NCI-H1092 (cell line): ENCODE measurements at places on chromosomes 16 and 17.

DNA sequence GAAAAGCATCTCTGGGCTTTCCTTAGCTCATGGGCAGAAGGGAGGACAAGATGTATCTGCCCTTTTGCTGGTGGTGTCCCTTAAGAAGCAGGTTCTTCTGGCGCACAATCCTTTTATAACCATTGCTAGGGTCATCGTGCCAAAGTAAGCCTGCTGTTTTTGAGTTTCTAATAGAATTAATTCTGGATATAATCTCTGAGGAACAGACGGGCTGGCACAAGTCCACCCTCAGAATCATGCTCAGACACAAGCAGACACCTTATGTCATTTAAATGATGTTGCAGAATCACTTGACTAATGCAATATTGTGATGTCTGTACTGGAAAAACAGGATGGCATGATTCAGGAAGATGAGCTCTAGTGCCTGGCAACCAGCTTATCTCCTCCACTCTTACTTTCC is 18.8 kb upstream of the MMD start:
- DNase-seq, result no peak

GRCh38 chr17:19024101-19025078 is 19.8 kb upstream of the FAM83G start:
- DNase-seq, result no peak

GRCh38 chr17:20133517-20133916 is 124.4 kb downstream of the SPECC1 start:
- DNase-seq, result no peak

GRCh38 chr17:82103553-82104451 is 5.8 kb upstream of the FASN start:
- no peak for DNase-seq

DNA sequence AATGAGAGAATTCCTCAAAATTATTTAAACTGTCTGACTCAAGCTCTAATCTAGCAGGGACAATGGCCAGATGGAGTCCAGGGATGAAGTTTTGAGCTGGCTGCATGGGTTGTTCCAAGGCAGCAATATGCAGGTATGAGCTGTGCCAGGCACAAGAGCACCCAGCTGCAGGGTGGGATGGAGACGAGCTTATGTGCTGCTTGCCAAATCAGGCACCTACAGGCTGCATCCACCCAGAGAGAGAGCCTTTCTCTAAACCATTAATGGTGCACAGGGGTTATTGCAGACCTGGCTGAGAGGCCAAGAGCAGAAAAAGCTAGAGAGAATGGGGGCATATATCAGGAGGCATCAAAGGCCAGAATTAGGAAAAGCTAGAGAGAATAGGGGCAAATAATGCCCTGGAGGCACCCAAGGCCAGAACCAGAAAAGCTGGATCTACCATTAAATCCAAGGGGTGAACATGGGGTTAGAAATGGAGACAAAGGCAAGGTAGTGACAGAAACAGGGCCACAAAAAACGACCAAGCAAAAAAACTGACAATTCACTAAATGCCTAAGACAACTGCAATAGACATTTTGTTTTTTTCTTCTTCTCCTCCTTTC is 11.0 kb downstream of the KRT33A start:
- DNase-seq, result no peak

- DNase-seq, result no peak
These were observed 18.3 kb upstream of the ABCA3 start for GRCh38 chr16:2358811-2359210.

DNA sequence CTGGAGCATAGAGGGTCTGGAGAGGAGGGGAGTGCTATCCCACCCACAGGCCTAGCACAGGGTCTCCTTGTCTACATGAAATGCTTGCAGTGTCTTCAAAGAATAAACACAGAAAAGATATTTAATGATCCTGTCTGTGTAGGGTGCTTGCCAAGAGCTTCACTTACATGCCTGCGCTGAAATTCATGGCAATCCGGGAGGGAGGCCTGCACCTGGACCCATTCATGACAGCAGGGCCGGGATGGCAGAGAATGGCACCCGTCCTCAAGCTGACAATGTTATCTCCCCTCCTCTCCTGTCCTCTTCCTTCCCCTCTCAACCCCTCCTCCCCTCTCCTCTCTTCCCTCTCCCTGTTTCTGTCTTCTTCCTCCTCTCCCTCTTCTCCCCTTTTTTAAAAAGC is 2.1 kb downstream of the ADGRG3 start:
- DNase-seq, result no peak

DNA sequence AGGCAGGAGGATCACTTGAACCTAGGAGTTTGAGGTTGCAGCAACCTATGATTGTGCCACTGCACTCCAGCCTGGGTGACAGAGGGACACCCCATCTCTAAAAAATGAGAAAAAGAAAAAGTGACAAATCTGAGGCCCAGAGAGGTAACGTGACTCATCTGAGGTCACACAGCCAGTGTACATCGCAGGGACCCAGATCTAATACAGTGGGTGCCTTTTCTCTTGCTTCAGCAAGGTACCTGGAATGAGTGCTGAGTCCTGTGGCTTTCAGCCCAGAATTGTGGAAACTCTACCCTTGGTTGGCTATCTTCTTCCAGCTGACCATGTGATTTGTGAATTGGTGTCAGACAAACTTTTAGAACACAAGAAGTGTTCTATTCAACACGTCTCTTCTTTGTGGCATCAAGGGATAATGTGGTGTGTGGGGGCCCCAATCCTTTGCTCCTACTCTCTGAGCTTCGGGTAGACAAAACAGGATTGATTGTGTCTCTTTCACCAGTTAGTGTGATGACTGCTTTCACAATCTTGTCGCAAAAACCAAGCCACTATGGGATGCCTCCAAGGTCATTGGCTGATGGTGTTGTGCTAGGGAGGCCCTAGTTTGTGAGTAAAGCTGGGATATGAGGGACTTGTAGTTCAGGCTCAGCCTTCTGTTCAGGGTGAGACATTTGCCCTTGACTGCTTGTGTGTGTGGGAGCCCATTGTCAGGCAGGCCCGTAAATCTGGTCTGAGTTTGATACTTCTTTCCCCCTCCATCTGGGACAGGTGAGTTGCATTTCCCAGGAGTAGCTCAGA is 71.0 kb downstream of the MSI2 start:
- DNase-seq, result no peak

DNA sequence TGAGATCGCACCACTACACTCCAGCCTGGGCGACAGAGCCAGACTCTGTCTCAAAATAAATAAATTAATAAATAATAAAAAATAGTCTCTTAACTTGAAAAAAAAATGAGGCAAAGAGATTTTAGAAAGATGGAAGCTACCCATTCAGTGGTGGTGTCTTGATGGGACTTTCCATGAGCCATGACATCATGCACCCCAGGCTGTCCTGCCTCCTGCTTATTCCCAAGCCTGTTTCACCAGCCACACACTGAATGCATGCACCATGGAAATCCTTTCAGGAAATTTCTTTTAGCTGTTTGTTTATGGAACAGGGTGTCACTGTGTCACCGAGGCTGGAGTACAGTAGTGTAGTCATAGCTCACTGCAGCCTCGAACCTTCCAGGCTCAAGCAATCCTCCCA is 8.9 kb upstream of the DLX3 start:
- DNase-seq, result no peak

DNA sequence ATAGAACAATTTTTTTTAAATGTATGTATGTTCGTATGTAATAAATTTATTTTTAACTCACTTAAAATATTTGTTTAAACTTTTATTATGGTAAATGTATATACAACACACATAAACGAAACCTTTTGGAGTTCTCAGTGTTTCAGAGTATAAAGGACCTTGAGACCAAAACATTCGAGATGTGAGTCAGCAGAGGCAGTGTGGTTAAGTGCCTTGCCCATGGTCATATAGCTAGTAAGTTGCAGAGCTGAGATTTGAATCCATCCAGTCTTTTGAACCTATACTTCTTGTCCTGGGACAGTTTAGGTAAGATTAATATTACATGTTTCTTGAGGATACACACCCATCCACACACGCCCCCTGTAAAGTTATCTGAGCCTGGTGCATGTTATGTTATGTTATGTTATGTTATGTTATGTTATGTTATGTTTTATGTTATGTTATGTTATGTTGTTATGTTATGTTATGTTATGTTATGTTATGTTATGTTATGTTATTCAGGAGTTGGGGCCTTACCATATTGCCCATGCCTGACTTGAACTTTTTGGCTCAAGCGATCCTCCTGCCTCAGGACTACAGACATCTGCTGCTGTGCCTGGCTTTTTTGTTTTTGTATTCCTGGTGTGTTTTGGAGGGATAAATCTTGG is 41.8 kb downstream of the TNRC6A start:
- no peak for DNase-seq

GRCh38 chr17:19805006-19805405 is 56.9 kb upstream of the ALDH3A1 start:
- no peak for DNase-seq

DNA sequence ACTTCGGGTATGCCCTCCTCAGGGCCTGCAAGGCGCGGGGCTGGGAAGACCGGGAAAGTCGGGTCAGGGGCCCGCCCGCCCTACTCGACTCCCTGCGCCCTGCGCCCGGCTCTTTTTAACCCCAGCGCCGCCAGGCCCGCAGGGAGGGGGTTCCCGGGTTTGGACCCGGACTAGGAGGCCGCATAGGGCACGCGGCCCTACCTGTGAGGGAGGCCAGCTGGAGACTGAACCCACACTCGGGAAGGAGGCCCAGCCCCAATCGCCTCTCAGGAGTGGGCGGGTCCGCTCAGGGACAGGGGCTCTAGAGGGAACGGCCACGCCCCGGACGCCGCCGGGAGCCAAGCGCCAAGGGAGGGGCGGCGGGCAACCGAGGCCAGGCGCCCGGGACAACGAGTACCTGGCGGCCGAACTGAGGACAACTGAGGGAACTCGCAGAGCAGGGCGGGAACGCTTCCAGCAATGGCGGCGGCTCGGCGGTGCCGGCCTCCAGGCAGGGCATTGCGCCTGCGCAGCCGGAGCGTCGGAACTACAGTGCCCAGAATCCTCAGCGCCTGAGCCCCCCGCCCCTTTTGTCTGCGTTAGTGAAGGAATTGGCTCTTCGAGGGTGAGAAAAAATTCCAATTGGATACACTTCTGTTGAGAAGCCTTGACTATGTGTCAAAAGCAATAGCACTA is at the start of gene ZNF624:
ZNF624 (minus strand) TSS at position 484 of the 675 bp plus-strand sequence.
- DNase-seq, result peak; percentile 87

DNA sequence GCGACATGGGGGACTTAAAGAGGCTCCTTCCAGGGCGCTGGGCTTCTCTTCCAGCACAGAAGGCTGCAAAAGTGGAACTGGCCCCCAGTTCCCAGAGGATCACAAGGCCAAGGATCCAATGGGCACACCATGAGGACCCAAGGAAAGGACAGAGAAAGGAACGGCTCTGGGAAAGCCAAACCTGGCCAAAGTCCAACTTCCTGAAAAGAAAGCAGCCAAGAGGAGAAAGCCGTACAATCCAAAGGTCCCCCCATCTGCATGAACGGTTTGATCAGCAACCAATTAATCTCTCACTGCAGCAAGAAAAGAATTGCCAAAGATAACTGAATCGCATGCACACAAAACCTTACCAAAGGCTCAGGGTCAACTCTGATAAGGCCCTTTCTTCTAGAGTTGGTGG is 19.8 kb upstream of the ICAM2 start:
- DNase-seq, result no peak

GRCh38 chr16:84989749-84990620 is 21.4 kb downstream of the ZDHHC7 start:
- DNase-seq, result no peak

DNA sequence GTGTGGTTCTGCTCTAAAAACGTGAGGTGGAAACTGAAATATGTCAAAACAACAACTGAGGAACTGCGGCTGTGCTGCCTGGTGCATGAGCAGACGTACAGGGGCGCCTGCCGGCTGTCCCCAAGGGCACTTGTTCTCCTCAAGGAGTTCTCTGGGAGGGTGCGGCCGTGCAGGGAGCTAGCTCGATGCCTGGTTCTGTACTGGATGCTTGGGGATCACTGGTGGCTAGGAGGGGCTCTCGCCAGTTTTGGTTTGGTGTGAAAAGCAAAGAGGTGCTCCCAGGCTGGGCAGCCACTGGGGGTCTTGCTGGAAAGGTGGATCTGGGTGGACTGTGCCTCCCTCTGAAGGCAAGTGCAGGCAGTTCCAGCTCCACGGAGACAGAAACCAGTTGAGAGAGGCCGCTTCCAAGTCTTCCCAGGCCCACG is 41.9 kb upstream of the ATP2A3 start:
- no peak for DNase-seq

DNA sequence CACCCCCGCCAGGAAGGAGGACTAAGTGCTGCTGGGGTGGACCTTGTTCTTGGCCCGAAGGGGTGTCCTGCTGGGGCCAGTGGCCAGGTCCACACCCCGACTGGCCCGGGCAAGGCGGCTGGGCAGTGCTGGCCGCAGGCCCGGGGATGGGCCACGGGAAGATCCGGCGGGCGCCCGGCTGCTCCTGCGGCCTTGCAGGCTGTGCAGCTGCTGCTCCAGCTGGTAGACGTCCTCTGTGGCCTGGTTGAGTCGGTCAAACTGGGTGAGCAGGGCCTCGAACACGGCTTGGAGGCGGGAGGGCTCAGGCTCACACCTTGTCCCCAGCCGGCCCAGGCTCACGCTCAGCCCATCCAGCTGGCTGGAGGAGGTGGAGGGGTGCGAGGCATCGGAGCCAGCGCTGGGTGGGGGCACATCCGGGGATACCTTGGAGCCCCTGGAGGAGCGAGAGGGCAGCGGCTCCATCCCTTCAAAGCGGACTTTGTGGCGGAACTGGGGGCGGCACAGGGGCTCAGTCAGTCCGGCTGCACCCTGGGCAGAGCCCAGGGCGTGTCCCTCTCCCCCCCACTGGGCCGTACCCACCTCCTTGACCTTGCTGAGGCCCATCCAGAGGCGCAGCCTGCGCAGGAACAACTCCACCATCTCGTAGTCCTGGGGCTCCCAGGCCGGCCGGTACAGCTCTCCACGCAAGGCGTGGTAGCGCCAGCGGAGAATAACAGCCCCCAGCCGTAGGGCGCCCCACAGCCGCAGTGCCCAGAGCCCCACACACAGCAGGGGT is 42.1 kb downstream of the TSC2 start:
- no peak for DNase-seq

GRCh38 chr16:11774065-11774626 is 22.9 kb downstream of the ZC3H7A start:
- DNase-seq, result no peak

- no peak for DNase-seq
These were observed 676 bp downstream of the CPD start for GRCh38 chr17:30379303-30379902.

DNA sequence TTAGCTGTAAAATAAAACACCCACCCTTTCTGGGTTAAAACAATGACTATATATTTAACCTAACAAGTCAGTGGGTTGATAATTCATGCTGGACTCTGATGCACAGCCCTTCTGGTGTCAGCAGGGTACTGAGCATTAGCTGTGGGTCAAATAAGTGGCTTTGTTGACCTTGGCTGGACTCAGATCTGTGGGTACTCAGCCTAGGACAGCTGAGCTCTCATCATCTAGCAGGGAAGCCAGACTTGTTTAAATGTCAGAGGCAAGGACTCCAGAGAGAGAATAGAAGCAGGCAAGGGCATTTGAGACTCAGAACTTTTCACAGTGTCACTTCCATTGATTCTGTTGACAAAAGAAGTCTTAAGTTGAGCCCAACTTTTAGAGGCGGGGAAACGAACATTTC is 1063.8 kb upstream of the CDH8 start:
- DNase-seq, result no peak

- no peak for DNase-seq
These were observed 209.4 kb downstream of the SEC14L1 start for GRCh38 chr17:77349976-77350830.

GRCh38 chr17:56913867-56914580 is at the start of gene TRIM25:
Gene TRIM25 (minus strand): TSS chr17:56914049. CDS start chr17:56913988, 61 bp downstream.
- peak; percentile 88 for DNase-seq
